ENCODE measurements at places on chromosomes 7 and 10.

DNA sequence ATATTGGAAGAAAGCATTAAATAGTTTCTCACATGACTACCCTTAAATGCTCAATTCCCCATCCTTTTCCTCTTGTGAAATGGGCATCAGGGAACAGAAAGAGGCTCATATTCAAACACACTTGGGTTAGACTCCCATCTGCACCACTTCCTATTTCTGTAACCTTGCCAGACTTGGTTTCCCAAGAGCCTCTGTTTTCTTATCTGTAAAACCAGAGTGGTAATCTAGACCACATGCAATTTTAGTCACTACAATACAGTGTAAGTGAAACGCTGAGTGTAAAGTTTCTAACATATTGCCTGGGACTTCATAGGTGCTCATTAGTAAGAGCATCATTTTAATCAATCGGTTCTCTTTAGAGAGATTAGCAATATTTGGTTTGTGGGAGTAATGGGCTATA, 136.3 kb downstream of the SORCS1 start:
- no peak for DNase-seq

GRCh38 chr7:90830308-90830707, 234.2 kb downstream of the CDK14 start:
- no peak for DNase-seq

DNA sequence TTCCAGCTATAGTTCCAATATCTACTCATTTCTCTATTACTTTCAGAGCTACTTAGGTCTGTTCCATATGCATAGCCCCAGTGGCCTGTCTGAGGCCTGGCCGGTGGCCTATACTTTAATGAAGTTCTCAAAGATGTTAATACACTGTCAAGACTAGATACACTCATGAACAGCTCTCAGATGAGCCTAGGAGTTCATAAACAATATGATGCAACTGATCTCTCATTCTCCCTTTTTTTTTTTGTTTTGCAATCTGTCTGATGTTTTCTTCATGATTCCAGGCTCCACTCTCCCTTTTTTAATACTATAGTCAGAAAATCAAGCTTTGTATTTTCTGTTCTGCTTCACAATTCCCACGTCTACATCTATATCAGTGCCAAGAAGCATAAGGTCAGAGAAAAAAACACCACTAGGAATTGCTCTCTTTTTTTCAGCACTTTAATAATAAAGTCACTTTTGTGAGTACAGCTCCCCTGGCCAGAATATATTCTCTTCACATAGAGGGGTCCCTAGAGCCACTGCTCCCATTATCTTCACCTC, 321.0 kb downstream of the C7orf25 start:
- no peak for DNase-seq

DNA sequence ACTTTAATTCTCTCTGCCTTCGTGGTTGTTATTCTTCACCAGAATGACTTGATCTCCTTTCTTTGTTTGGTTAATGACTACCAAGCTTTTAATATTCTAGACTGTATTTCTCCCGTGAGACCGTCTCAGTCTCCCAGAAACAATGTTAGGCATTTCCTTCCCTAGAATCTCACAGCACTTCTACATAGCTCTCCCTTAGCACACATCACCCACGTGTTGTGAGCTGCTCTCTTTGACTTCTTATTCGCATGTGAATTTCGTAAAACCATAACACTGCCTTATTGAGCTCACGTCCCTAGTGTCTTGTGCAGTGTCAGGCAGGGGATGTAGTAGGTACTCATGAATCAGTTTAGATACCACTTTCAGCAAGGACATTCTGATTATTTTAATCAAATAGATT, 57.5 kb upstream of the MGAM2 start:
- DNase-seq, result no peak

DNA sequence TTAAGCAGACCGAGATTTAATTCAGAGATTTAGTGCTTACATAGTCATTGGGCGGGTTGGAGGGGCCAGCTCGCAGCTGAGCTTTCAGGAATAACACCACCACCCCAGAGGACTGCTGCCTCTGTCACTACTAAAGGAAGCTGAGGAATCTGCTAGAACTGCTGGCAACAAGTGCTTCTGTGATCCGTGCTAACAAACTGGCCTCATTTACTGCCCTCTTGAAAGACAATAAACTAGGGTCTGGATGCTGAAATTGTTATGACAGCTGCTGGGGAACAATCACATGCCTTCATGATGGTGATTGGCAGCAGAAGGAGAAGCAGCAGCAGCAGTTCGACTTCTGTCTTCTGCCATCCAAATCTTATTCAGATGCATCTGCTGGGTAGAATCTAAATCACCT, 285.5 kb upstream of the TAC1 start:
- peak; percentile 32 for DNase-seq

GRCh38 chr7:42170724-42171123, 66.3 kb downstream of the GLI3 start:
- no peak for DNase-seq

GRCh38 chr7:132368246-132368900, 207.9 kb downstream of the PLXNA4 start:
- DNase-seq, result no peak

GRCh38 chr7:191105-191980, 1.0 kb upstream of the FAM20C start:
- DNase-seq, result no peak

GRCh38 chr7:80482950-80483349, 28.9 kb downstream of the GNAT3 start:
- DNase-seq, result no peak

GRCh38 chr10:97687785-97688781, 1.0 kb upstream of the AVPI1 start:
- DNase-seq, result no peak

- no peak for DNase-seq
These were observed 3.2 kb upstream of the ZNF789 start for GRCh38 chr7:99469381-99470065.

DNA sequence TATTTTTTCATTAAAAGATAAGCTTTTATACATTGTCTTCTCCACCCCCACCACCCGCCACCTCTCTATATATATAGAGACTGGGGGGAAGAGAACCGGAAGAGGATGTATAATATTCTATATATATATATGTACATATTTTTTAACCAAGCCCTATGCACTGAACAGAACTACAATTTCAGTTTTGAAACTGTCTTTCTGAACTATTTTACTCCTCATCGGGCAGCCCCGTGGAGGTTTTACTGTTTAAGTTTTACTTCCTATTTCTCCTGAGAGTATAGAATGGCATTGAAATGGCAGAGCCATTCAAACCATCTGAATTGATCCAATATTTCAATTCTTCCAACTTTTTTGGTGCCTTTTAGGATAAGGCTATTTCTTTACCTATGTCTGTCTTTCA, 1047.1 kb downstream of the NRG3 start:
- no peak for DNase-seq

DNA sequence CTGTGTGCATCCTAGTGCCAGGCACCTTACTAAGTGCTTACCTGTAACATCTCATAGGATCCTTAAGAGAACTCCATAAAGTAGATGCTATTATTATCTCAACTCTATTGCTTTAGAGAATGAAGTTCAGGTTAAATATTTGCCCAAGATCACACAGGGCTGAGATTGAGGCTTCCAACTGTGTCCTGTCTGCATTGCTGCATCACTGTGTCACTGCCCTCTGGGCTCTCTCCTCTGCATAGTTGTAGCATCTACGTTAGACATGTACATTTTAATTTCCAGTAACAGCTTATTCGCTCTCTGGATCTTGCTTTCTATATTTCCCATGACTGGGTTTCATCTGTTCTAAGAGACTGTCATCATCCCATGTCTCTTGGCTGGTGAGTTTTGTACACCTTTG, 63.6 kb upstream of the FZD8 start:
- no peak for DNase-seq

GRCh38 chr10:44293842-44294241, 91.1 kb downstream of the CXCL12 start:
- no peak for DNase-seq

DNA sequence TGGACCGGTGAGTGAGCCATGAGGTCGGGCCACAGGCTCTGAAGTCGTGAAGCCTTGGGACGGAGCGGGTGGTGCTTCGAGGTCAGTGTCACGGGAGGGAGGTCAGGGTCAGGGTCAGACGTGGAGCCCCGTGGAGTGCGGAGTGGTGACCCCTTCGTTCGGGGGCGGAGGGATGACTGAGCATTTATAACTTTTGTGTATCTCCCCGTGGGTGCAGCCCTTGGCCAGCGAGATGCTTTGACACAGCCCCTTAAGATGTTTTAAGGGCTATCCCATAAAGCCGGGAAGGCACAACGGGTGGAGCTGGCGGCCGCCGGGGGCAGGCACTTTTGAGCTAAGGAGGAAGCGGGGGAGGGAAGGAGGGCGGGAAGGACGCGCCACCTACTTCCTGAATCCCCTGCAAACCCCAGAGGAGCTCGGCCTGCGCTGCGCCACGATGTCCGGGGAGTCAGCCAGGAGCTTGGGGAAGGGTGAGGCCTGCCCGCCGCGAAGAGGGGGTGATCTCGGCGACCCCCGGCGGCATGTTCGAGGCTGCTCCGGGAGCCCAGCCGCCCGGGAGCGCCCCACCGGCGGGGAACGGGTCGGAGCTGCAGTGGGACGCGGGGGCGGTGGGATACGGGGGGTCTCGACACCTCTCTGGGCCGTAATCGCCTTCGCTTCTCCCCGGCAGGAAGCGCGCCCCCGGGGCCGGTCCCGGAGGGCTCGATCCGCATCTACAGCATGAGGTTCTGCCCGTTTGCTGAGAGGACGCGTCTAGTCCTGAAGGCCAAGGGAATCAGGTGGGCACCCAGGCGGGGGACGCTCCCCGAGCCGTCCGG, at the start of gene GSTO1:
GSTO1 (plus strand) TSS at position 400 of the 818 bp plus-strand sequence; CDS start at position 437, 37 bp downstream.
- peak; percentile 79 for DNase-seq

DNA sequence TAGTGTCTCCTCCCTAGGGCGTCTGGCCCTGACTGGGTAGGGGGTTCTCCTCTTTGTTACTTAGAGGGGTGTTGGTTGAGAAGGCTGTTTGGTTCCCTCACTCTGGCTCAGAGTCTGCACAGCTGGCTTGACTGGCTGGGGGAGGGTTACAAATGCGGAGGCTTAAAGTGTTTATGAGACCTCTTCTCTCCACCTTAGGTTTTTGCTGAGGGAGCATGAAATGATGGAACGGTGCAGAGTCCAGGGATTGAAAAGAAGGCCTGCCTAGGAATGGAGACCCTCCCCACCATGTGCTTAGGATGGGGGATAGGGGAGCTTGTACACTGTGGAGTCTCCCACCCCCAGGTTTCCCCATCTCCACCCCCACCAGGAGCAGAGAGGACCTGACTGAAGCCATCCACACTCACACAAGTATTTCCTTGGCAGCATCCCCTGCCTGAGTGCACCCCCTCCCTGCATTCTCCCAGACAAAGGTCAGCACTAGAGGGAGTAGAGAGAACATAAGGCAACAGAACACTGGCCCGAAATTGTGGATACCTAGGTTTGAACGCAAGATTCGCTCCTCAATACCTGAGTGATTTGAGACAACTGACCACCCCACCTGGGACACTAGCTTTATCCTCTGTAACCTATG, 1.7 kb upstream of the LDB1 start:
- DNase-seq, result peak; percentile 67

DNA sequence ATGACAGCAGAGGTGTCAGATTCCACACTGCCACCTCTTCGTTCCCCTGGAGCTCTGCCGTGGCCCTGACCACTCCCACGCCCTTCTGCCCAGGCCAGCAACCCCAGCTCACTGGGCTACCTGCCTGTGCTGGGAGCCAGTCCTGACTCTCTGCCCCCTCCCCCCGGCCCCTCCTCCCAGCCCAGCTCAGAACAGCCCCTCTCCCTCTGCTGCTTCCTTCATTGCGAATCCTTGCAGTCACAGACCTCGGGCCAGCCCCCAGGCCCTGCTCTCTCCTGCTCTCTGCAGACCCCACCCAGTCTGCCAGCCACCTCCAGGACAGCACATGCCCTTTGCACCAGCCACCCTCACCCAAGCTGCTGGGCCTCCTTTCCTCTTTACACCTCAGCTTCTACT, 60.4 kb downstream of the TCERG1L start:
- no peak for DNase-seq

DNA sequence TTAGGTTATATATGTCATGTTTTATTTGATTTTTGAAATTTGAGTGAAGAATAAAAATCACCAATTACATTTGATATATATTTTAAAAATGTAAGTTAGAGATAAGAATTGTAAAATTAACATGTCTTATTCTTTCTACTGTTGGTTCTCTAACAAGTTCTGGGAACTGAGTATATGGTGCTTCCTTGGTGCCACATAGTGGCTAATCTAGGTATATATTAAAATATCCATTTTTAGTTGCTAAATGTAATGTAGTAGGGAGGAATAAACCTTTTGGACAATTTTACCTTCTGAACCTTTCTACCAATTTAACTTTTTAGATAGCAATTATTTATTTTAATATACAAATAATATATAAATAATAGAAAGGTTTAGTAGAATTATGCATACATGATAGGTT, 17.5 kb downstream of the CFAP69 start:
- DNase-seq, result no peak

DNA sequence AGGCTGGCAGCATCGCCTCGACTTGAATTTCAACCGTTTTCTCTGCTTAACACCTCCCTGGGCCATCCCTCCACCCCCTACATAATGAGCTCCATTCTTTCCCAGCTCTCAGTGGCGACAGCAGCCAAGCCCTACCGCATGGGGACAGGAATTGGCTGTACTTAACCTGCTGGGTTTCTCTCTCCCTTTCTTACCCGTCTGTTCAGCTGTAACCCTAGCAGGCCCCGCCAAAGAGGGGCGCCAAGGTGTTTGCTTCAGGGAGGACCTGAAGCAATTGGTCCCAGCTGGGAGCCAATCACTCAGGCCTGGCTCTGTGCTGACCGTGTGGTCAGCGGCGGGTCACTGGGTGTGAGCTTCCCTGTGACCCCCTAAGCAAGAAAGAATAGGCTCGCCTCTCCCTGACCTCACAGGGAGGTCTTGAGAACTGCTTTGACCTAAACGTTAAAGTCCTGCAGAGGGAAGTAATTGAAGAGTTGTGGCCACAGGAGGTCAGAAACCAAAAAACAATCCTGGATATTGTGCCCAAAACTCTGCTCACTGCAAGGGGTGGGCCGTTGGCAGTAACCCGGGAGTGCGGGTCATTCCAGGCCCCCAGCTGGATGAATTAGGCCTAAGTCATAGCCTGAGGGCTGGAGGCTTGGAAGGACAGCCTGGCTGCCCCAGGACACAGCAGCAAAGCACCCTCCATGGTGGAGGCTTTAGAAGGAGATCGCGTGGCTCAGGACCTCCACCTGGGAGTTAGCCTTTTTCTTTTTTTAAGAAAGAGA, 114.6 kb downstream of the ITIH5 start:
- peak; percentile 77 for DNase-seq

DNA sequence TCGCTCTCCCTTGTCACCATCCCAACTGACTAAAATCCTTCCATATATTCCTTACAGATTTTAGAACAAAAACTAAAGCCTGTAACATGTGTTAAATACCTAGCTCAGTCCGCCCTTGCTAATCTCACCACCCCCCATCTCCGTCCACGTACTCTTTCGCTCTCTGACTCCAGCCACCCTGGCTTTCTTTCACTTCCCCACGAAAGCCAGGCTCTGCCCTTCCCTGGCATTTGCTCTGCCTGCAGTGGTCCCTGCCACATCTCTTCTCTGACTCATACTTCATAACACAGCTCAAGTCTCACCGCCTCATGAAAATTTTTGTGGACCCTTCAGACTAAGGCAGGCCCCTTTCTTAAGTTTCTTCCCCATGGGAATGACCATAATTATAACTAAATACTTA, 11.7 kb upstream of the GPAM start:
- DNase-seq, result no peak
